ENCODE measurements at places on chromosomes 4 and X.

DNA sequence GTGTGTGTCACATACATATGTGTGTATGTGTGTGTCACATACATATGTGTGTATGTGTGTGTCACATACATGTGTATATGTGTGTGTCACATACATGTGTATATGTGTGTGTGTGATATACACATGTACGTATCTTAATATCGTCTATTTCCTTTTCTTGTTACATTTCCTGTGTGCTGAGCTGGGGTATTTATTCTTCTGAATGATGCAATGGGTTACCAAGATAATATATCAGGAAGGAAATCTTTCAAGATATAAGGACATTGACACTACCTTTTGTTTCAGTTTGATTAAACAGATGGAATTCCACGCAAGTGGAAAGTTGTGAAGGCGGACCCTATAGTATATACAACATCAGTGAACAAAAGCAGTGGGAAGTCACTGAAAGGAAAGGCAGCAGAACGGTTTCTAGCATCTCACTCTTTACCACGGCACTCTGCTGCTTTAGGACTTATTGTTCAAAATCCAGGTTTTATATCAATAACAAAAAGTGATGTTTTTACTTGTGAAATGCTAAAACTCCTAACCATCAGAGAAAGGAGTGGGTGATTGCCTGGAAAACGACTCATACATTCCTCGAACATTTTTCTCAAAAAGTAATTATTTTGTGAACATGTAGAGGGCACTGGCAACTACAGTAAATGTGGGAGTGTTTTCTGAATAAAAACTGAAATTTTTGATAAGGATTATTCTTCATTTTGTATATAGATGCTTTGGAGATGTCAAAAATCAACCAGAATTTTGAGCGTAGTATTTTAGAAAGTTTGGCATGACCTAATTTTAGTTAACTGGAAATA is 43.1 kb upstream of the IL21 start:
- DNase-seq = no peak

DNA sequence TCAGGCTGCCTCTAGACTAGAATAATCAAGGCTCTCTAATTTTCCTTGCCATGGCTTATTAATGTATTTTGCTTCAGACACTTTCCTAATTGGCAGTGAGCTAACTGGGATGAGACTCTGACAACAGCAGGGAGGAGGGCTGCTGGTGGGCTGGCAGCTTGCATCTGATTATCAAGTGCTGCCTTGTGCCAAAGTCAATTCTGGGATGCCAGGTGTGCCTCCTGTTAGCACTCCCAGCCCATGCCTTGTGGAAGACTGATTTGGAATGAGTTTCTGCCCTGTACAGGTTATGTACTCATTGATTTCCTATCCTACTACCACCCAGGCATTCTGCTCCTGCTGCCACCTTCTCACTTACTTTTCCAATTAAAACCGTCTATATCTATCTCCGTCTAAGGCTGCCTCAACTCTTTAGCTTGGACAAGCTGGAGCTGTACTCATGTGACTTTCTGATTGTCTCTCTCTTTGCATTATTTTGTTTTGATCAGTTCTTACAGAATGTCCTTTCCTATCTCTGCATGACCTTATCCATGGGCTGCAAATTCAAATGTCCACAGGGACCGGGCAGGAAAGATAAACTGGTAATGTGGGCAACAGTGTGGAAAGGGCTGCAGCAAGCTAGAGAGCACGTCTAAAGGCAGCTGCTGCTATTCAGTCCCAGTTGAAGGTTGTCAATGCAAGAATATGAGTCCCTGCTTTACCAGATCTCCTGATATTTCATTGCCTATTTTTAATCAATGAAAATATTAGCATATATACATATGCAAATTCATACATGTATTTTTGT is 112.6 kb downstream of the GABRA2 start:
- DNase-seq = no peak

- no peak for DNase-seq
Observed at GRCh38 chr4:142983065-142983464, 137.0 kb upstream of the INPP4B start.

DNA sequence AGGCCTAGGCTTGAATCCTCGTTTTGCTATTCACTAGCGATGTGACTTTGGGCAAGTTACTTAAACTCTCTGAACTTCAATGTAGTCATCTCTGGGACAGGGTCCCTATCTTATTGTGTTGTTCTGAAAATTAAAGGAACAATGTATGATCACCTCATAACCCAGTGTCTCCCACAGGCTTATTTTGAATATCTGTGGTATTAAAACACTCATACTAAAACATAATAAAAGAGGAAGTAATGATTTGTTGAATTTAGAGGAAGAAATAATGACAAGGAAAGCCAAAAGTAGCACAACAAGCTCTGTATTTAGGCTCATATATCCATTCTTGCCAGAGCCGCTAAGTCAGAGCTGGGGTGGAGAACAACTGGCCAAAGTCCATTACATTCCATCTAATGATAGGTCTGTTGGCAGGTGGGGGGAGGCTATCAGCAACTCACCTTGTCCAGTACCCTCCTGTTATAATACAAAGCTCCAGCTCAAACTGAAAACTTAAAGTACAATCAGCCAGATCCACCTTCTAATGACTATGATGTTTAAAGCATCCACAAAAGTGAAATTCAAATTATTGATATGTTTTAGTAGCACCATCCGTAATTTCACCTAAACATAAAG is 64.5 kb upstream of the LSM6 start:
- DNase-seq = no peak

- no peak for DNase-seq
Observed at GRCh38 chrX:9690046-9690445, 75.6 kb downstream of the GPR143 start.

DNA sequence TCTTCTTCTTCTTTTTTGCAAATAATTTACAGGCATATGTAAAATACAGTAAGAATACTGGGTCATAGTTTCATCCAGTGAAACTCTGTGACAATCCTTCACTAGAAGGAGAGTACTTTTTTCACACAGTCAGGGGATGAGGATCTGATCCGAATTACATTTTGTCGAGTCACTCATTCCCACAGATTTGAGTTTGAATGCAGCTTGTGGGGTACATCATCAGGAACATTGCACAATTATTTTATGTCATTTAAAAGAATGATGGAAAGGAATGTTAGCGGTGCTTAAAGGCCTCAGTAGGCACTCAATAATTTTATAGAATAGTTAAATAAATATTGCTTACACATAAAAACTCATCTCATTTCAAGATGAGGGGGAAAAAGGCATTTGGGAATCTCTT is 88.6 kb downstream of the CHRNA9 start:
- DNase-seq = no peak

DNA sequence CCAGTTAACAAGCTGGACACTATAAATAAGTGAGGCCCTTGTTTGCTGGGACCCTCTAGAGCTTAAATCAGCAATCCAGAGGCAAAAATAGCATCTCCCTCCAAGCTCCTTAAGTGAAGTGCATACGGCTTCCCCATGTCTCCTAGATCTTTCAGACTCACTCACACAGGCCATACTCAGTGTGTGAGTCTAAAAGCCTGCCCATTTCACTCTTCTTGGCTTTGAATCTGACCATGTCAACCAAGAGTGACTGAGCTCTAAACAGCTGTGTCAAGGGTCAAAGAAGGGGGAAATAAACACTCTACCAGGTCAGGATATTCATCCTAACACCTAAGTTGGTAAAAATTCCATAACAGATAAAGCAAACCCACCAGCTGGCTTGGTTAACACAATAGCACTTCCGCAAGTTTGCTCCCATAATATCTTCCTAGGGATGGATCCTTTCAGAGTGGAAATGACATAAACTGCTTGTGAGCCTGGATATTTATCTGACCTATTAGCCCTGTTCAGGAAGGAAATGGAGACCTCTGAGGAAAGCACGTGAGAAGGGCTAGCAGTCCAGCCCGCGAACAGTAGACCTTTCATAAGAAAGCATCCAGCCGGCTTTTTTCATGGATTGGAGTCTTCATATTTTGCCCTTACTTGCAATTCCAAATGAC is 65.6 kb downstream of the MID1 start:
- DNase-seq = no peak

DNA sequence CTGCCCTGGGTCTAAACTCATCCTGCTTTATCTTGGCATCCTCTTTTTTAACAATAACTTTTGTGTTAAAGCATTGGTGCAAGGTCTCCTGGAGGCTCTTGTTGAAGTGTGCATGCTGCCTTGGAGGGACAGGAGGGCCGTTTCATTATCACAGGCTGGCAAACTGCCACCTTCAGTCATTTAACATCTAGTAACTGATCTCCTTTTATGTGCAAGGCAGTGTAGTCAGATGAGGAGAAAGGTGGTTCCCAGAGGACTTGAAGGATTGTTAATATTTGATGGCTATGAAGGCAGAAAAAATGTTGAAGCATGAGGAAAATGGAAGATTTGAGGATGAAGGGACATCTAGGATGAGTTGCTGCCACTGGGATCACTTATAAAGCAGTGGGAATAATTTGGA is 439.4 kb downstream of the RAPGEF2 start:
- no peak for DNase-seq

DNA sequence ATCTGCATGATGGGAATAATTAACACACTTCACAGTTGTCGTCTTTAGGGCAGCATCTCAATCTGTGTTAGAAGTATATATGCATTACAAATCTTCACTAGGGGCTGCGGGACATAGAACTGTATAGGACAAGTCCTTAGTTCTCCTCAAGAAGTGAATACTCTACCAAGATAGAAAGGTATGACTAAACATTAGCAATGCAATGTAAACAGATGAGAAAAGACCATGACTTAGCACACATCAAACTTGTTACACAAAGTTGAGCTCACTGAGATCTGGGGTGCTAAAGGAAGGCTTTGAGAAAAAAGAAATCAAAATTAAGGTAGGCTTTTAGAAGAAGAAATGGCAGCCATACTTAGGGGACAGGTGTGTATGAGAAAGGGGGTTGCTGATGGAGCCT is 182.1 kb upstream of the MAP3K15 start:
- no peak for DNase-seq

- no peak for DNase-seq
Observed at GRCh38 chrX:4547213-4547836, 833.9 kb upstream of the PRKX start.

- no peak for DNase-seq
Observed at GRCh38 chr4:112510291-112511092, 5.5 kb downstream of the NEUROG2 start.

DNA sequence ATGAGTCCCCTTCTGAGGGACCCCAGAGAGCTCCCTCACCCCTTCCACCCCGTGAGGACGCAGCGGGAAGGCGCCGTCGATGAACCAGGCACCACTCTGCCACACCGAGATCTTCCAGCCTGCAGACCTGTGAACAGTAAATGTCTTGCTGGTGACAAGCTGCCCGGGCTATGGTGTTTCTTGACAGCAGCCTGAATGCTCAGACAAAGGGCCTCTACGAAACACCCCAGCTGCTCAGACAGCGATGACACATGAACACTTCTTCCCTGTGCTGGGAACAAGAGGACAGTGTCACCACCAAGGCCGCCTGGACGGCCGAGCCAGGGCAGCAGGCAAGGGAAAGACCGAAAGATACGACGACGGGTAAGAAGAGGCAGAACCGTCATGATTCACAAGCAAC is 30.6 kb upstream of the GTPBP6 start:
- DNase-seq = no peak

DNA sequence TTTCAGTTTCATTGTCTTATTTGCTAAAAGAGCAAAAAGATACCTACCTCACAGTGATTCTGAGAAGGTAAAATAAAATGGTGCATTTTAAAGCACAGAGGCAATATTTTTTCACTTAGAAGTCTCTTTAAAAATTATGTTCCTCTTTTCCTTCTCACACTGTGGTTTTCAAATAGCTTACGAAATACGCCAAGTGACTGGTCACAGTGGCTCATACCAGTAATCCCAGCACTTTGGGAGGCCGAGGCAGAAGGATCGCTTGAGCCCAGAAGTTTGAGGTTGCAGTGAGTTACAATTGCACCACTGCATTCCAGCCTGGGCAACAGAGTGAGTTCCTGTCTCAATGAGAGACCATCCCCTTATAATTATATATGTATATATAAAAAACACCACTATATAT is 372.6 kb downstream of the FBXO8 start:
- no peak for DNase-seq

DNA sequence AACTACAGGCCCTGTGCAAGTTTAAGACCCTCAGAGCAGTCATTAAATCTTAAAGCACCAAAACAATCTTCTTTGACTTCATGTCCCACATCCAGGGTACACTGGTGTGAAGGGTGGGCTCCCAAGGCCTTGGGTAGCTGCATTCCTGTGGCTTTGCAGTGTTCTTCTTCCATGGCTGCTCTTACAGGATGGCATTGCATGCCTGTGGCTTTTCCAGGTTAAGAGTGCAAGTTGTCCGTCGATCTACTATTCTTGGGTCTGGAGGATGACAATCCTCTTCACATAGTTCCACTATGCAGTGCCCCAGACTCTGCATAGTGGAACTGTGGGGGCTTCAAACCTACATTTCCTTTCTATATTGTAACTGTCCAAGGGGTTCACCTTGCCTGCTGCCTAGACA is 494.5 kb downstream of the CFAP47 start:
- DNase-seq = no peak

DNA sequence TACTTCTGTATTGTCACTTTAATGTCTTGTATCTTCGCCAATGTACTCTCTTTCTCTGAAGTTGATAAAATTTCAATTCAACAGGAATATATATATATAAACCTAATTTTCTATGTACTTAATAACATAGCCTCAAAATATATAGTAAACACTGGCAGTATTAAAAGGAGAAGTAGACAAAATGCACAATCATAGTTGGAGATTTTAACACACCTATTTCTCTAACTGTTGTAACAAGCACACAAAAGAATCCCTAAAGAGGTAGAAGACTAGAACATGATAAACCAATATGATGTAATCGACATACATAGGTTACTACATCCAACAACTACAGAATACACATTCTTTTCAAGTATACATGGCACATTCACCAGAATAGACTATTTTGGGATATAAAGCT is 65.5 kb downstream of the ZNF81 start:
- DNase-seq = no peak

DNA sequence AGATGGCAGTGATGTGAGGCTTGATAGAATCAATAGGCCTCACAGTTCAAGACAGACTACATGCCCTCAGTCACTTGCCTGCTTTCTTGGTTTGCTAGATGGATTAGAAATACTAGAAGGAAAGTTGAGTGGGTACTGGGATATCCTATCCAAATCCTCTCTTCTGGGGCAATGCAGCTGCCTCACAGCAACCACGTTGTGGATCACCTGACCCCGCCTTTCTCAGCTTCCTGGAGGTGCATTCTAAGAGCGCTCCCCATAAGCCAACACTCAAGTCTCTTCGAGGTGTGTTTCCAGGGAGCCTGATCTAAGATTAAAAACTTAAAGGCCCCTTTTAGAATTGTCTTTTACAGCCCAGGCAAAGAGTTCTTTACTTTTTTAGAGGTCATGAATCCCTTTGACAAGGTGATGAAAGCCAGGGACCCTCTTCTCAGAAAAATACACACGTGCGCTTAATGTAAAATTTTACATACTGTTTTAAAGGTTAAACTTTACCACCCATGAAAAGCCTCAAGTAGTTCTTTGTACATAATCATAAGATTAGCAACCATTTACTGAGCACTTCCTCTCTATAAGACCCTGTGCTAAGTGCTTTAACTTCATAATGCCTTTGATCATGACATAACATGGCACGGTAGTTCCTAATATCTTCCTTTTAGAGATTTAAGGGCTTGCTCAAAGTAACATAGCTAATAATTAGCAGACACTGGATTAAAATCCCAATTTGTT is 840 bp upstream of the RPL34 start:
- no peak for DNase-seq

- DNase-seq = no peak
Observed at GRCh38 chr4:6262847-6263487, 6.7 kb upstream of the WFS1 start.

- no peak for DNase-seq
Observed at GRCh38 chr4:167111622-167112021, 122.7 kb downstream of the SPOCK3 start.
